ENCODE measurements at places on chromosomes 16 and 17.

GRCh38 chr17:4509401-4509800 is 10.7 kb downstream of the SPNS2 start:
- DNase-seq = peak; percentile 34

DNA sequence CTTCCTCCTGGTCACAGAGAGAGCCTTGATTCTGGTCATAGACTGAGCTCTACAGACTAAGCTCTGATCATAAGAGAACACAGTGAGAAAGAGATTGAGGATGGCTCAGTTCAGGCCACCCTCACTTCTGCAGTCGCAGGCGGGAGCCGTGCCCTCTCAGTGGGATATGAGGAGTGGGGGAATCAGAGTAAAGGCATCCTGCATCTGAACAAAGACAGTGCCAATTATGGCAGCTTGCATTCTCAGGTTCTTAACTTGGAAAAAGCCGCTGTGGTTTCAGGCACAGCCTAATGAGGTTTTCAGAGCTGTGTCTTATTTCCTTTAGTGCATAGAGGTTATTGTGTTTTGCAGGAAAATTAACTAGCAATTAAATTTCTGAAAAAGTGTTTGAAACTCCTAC is 134.4 kb upstream of the NLRP1 start:
- DNase-seq = no peak

- peak; percentile 9 for DNase-seq
Observed at GRCh38 chr16:69566981-69567680, 1.4 kb downstream of the NFAT5 start.

DNA sequence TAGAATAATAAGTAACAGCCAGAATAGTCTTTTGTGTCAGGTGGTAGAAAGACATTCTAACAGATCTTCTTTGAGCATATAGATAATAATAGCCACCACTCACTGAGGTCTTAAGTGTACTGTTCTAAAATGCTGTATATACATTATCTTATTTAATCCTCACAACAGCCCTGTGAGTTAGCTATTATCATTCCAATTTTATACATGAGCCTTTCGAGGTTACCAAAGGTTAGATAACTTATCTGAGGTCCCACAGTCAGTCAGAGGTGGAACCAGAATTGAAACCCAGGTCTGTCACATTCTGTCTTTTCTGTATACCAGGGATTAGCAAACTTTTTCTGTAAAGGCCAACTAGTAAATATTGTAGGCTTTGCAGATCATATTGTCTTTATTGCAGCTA is 23.2 kb downstream of the REXO5 start:
- DNase-seq = no peak

GRCh38 chr16:48612611-48613010 is 2.6 kb upstream of the N4BP1 start:
- no peak for DNase-seq

DNA sequence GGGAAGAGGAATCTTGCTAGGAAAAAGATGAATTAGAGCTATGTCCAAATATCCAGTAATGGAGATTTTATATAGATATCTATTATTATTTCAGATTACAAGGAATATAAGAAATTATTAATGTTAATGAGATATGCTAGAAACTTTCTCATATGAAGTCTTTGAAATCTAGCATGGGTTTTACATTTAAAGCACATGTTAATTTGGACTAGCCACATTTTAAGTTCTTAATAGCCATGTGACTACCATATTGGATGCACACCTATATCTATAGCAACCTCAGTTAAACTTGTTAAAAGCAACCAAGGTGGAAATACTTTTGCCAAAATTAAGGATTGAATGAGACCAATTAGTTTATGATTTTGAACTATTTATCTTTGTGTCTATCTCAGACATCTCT is 86.7 kb upstream of the CNTNAP4 start:
- no peak for DNase-seq

GRCh38 chr16:87957296-87958094 is 6.3 kb downstream of the BANP start:
- DNase-seq = no peak

- no peak for DNase-seq
Observed at GRCh38 chr17:43367737-43368242, 31.0 kb upstream of the ARL4D start.

- no peak for DNase-seq
Observed at GRCh38 chr17:7656958-7657609, 6.4 kb downstream of the ATP1B2 start.

DNA sequence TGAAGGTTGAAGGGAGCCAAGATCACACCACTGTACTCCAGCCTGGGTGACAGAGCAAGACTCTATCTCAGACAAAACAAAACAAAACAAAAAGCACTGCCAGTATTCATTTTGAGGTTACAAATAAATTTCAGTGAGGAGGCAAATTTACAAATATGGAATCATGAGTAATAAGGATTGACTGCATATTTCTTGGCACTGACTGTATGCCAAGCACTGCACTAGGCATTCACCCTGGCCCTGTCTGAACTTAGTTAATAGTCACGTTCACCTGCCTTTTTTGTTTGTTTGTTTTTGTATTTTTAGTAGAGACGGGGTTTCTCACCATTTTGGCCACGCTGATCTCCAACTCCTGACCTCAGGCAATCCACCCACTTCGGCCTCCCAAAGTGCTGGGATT is 5.1 kb downstream of the LDAF1 start:
- no peak for DNase-seq

DNA sequence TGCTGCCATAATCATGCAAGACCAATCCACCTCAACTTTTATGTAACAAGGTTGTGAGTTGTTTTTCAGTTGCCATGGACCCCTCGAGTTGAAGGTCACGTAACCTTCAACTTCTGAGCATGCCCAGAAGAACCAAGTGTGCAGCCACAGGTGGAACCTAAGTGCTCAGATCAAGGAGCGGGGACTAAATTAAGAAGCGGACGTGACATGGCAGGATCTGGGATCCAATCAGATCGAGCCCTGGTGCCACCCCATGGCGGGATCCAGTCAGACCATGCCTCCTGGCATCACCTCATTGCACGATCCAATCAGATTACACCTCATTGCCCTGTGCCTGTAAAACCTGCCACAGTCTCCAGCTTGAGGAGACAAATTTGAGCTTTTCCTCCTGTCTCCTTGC is 204.5 kb upstream of the CDH5 start:
- DNase-seq = no peak

GRCh38 chr17:51346218-51346982 is 86.1 kb downstream of the UTP18 start:
- no peak for DNase-seq

- DNase-seq = no peak
Observed at GRCh38 chr17:14331225-14331981, 30.5 kb downstream of the HS3ST3B1 start.

DNA sequence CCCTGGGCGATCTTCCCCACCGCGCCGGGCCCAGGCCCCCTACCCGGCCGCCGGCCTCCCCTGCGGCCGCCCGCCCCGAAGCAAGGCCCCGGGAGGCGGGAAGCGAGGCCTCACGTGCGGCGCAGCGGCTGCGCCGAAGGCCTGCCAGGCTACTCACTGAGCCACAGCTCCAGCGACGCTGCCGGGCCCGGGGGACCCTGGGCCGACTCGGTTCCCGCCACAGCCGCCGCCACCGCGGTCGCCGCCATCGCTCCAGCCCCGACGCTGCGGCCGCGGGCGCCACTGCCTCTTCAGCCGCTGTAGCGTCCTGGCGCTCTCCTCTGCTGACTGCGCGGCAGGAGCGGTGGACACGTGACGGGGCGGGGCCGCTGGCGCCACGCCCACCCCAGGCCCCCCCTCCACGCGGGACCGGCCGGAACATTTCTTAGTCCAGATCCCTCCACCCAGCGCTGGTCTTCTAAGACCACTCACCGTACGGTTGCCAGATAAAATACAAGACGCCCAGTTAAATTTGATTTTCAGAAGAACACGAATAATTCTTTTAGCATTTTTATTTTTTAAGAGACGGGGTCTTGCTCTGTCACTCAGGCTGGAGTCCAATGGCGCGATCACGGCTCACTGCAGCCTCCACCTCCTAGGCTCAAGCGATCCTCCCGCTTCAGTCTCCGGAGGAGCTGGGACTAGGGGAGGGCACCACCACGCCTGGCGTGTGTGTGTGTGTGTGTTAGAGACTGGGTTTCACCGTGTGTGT is at the start of gene GGA2:
Gene GGA2, minus strand, starts transcription at position 331 of the 751 bp plus-strand sequence. Its CDS starts 83 bp downstream, at position 248.
- DNase-seq = peak; percentile 76

DNA sequence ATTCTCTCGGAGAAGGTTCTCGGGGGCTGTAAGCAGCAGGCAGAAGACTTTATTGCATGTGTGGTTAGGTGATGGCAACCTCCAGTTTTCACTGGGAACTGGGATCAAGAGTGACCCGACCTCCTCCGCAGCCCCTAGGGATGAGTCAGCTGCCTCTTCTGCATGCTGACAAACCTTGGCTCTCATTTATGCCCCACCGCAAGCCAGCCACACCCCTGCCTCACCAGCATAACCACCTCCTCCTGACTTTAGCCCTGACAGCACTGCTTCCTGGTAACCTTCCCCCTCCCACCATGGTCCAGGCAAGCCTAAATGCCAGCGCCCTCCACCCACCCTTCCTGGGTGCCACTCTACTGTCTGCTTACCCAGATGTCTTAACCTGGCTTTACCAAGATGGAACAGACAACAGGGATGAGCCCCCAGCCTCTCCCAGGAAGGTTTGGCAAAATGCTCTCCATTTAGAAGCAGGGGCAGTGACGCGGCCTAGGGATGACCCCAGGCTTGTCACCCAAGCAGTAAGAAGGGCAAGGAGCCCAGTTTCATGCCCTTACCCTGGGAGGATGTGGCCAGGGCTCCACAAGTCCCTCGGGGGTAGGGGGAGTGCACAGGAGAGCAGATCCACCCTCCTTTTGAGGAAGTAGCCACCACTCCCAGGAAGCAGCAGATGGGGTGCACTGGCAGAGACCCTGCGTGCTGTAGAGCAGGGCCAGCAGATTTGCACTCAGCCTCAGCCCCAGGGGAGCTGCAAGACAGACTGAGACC is 73.5 kb downstream of the GOSR1 start:
- no peak for DNase-seq

DNA sequence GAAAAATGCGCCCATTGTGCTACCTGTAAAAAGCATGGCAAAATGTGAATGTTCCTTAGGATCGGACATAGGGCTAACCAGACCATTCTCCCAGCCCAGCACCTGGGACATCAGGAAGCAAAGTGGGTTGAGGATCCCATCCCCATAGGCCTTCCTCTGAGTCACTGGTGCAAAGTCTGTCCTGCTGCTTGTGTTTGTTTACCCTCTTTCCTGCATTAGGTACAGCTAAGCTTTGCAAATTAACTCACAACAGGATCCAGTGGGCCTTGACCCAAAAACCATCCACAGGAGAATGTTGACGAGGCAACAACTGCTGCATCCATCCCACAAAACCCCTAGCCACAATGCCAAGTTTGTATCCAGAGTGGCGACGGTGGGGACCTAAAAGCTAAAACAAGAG is 106.2 kb downstream of the GRIN2A start:
- DNase-seq = no peak

DNA sequence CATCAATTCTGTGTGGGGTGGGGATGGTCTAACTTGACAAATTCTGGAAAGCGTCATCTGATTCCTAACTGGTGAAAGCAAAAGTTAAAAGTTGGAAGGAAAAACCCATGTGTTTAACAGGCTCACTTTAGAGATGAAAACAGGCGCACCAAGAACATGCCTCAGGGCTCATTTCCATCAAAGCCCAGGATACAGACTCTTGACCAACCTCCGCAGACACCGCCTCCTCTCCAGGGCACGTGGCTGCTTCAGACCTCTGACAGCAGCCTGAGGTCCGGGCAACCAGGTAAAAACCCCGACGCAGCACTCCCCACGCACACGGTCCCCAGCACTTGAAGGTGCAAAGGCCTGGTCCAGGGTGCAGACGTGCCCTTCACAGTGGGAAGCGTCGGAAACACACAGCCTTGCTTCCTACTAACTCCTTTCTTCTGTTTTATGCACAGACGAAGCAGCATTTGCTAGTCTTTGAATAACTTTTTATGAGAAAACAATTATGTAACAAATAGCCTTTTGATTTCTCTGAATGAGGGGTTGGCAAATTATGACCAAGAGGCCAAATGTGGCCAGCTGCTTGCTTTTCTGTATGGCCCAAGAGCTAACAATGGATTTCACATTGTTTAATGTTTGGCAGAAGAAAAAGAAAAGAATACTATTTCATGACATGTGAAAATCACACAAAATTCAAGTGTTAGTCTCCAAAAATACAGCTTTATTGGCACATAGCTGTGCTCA is 44.2 kb upstream of the TRAP1 start:
- no peak for DNase-seq

DNA sequence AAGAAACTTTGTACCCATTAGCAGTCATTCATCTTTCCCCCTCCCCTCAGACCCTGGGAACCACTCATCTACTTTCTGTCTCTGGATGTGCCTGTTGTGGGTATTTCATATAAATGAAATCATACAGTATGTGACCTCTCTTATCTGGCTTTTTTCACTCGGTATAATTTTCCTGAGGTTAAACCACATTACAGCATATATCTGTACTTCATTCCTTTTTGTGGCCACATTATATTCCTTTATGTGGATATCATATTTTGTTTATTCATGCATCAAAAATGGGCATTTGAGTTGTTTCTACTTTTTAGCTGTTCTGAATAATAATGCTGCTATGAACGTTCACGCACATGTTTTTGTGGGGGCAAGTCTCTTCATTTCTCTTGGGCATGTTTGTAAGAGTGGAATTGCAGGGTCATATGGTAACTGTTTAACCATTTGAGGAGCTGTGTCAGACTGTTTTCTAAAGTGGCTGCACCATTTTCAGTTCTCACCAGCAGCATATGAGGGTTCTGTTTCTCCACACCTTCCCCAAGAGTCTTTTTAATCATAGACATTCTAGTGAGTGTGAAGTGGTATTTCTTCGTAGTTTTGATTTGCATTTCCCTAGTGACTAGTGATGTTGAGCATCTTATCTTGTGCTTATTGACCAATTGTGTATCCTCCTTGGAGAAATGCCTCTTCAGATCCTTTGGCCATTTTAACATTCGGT is 3.8 kb downstream of the SNX29 start:
- no peak for DNase-seq

GRCh38 chr17:65398040-65398787 is 163.2 kb downstream of the AXIN2 start:
- DNase-seq = no peak

GRCh38 chr17:83161298-83162034 is 82.1 kb downstream of the METRNL start:
- DNase-seq = no peak

GRCh38 chr17:48161127-48161905 is 53.8 kb downstream of the SNX11 start:
- DNase-seq = no peak

DNA sequence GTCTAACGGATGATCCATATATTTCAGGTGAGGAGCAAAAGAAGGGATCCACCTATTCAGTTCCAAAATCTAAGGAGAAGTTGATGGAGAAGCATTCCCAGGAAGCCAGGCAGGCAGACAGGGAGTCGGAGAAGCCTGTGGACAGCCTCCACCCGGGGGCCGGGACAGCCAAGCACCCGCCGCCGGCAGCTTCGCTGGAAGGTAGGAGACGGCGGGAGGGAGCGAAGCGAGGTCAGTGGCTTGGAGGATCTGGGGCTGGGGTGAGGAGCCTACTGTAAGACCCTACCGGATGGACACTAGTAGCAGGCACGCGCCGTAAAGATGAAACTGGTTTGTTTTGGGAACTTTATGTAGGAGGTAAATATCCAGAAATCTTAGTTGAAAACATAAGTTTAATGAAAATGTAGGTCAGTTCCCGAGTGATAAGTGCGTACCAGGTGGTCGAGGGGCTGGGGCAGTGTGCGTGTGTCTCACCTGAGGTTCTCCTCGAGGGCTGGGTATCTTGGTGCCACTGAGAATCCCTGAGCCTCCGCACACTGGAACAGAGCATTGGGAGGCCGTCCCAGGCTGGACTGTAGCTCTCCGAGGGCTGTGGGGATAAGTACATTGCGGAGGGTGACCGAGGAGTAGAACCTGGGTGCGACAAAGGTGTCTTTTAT is 714 bp downstream of the SPATA33 start:
- DNase-seq = no peak
